ENCODE measurements at places on chromosomes 2 and 18.
A peak's percentile ranks its signal among the peaks of the same experiment; 100 is the strongest.

GRCh38 chr2:135685361-135685760, 56.3 kb upstream of the UBXN4 start:
- no peaks in the 10 kb centered on the region for H3K27me3 ChIP-seq
- peaks cover 42% of the 10 kb centered on the region for H3K36me3 ChIP-seq
- DNase-seq: no peak
- H3K4me3 ChIP-seq: no peak overlapping the region
- peaks cover 21% of the 10 kb centered on the region for H3K4me1 ChIP-seq
- H3K27ac ChIP-seq: no peak overlapping the region

DNA sequence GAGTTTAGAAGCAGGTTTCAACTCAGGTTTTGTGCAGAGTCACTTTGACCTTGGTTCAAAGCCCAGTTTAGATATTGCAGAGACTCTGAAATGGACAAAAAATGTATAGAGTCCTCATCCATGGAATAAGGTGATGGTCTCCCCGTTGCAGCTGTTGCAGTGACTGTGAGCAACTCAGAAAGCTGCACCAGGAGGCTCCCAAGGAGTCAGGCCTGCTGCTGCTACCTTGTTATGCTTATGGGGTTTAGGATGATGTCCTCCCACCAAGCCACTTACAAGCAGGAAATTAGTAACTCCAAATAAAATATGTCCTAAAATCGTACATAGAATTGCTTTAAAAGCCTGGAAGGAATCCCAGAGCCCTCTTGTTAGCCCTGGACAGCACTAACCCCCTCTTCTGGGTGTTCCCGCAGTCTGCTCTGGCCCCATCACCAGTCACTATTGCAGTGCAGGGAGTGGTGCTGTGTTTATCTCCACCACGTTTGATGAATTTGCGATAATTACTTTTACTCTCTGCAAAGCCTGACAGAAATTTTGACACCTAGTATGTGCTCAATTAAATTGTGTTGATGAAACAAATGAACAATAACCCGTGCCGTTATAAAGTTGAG, 189.0 kb downstream of the CNTNAP5 start:
- no peaks in the 10 kb centered on the region for H3K27me3 ChIP-seq
- H3K27ac ChIP-seq: no peak overlapping the region
- no peak for DNase-seq
- no peak overlapping the region for H3K4me3 ChIP-seq

- DNase-seq: no peak
- H3K27ac ChIP-seq: no peak overlapping the region
- H3K27me3 ChIP-seq: no peaks in the 10 kb centered on the region
- H3K4me1 ChIP-seq: peaks cover 4% of the 10 kb centered on the region
- no peak overlapping the region for H3K4me3 ChIP-seq
- H3K36me3 ChIP-seq: no peaks in the 10 kb centered on the region
Measured at GRCh38 chr2:96931966-96932365, 54.4 kb downstream of the FAM178B start.

GRCh38 chr18:63439334-63439733, 17.1 kb upstream of the VPS4B start:
- H3K36me3 ChIP-seq: no peaks in the 10 kb centered on the region
- H3K4me1 ChIP-seq: no peaks in the 10 kb centered on the region

DNA sequence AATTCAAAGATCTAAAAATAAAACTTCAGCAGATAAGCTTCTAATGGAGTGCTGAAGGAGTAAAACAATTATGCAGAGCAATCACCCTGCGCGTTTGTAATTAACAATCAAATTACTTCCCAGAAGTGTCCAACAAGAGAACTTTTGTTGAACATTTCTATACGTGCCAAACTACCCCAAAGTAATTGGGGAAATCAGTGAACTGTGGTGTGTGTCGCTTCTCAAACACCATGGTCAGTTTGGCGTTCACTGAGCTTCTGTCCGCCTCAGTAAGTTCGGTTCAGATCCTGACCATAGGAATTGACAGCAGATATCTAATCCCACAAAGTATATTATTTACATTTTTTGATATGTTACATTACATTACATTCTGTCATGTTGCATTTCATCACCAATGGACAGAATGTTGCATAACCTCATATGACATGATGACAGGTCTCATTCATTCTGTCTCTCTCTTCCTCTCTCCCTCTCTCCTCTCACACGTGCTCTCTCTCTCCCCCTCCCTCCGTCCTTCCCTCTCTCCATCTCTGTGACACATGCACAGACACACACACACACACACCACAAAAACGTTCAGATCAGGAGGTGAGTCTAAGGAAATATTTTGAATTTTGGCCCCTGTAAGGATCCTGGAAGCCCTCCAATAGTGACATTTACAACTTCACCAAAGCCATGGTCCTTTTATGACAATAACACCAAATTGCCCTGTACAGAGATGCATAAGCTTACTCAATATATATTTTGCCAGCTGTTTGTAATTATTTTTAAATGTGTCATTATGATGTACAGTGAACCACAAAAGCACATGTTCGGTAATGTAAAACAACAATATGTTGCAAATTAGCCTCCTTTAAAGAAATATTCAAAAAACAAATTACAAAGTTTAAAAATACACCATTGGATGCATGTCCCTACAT, 269.2 kb downstream of the FIGN start:
- no peak for DNase-seq
- no peaks in the 10 kb centered on the region for H3K27me3 ChIP-seq
- H3K27ac ChIP-seq: no peak overlapping the region
- H3K4me3 ChIP-seq: no peak overlapping the region
- no peaks in the 10 kb centered on the region for H3K4me1 ChIP-seq
- no peaks in the 10 kb centered on the region for H3K36me3 ChIP-seq

DNA sequence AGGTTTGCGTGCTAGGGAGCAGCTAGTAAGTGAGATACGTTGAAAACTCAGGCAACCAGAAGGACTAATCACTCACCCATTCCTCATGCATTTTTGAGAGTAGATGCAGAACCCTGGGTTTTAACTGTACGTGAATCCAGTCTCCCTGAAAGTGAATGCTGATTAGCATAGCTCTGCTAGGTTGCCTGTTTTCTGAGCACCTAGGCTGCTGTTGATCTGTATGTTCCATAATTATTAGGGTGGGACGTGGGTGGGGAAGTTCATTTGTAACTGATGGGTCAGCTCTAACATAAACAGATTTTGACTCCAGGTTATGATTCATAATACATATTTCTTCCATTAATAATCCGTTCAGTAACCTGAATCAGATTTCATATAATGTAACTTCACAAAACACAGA, 379.0 kb upstream of the FANCL start:
- DNase-seq: no peak
- H3K4me3 ChIP-seq: no peak overlapping the region
- no peaks in the 10 kb centered on the region for H3K4me1 ChIP-seq
- no peaks in the 10 kb centered on the region for H3K27me3 ChIP-seq
- no peaks in the 10 kb centered on the region for H3K36me3 ChIP-seq

- H3K4me3 ChIP-seq: no peak overlapping the region
- no peaks in the 10 kb centered on the region for H3K36me3 ChIP-seq
- DNase-seq: no peak
- H3K4me1 ChIP-seq: no peaks in the 10 kb centered on the region
- no peak overlapping the region for H3K27ac ChIP-seq
Measured at GRCh38 chr2:64852771-64853241, 136.4 kb upstream of the SLC1A4 start.

- H3K27ac ChIP-seq: peak overlapping the region; percentile 9
- no peak overlapping the region for H3K4me3 ChIP-seq
- no peaks in the 10 kb centered on the region for H3K27me3 ChIP-seq
Measured at GRCh38 chr2:95043300-95044093, 18.0 kb downstream of the MAL start.

DNA sequence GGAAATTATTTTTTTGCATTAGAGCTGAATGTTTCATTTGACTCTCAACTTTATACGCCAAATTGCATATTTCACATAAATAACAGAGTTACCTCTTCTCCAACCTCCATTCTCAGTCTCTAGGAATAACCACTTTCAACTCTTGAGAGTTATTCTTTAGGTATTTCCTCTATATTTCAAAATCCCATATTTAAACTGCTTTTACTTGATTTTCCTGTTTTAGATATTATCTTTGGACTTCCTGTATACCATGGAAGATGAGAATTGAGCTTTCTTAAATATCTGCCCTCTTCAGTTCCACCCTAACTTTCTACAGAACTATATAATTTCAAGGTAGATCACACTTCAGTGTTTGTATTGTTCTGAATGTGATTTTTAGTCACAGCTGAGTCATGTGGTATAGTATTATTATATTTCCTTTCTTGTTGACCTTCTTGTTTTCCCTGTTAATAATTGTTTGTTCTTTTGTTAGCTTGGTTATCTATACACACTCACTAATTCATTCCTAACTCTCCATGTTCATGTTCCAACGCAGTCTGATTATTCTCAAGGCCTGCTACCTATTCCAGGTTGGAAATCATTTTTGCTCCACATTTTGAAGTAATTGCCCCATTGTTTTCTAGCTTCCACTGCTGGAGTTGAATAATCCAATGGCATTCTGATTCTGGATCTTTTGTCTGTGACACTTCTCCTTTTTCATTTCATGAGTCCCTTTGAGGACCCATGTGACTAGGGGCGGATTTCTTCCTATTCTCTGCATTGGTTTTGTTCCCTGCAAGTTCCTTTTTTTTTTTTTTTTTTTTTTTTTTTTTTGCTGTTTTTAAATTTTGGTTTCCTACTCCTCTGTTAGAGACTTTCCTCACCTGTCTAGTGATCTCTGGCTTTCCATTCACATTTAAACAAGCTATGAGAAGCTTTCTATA, 156.8 kb upstream of the RBMS1 start:
- H3K36me3 ChIP-seq: no peaks in the 10 kb centered on the region
- H3K4me3 ChIP-seq: no peak overlapping the region

DNA sequence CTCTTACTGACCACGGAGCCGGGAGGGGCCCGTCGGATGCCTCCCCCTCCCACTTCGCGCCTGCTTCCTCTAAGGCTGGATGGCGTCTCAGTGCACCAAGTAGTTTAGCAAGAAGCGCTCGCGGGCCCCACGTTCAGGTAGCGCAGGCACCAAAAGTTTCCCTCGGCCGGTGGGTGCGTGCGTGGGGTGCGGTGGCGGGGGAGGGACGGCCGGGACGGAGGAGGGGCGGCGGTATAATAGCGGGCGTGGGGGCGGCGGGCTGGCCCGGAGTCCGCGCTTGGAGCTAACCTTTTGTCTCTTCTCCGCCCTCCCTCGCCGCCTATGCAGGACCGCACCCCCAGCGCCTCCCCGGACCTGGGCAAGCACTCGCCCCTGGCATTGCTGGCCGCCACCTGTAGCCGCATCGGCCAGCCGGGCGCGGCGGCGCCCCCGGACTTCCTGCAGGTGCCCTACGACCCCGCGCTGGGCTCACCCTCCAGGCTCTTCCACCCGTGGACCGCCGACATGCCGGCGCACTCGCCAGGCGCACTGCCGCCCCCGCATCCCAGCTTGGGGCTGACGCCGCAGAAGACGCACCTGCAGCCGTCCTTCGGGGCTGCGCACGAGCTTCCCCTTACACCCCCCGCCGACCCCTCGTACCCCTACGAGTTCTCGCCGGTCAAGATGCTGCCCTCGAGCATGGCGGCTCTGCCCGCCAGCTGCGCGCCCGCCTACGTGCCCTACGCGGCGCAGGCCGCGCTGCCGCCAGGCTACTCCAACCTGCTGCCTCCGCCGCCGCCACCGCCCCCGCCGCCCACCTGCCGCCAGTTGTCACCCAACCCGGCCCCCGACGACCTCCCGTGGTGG, 1.0 kb downstream of the SP5 start:
- H3K4me3 ChIP-seq: peak overlapping the region; percentile 61
- H3K27ac ChIP-seq: no peak overlapping the region
- no peaks in the 10 kb centered on the region for H3K36me3 ChIP-seq
- peak; percentile 19 for DNase-seq
- peaks cover 25% of the 10 kb centered on the region for H3K4me1 ChIP-seq

DNA sequence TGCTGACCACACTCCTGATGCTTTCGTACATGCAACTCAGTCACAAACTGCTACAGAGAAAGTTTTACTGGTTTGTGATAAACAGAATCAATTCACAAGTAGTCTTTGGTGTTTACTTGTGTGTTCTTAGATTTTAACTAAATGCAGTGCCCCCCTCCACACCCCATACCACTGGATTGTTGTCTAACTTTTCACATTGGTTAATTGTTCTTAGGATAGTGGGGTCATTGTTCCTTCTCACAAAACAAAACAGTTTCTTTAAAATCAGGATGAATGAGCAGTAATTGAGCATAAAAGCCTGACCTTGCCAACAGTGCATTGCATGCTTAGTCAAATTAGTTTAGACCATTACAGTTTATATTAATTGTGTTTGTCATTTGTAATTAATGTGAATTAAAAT, 14.1 kb upstream of the PNPT1 start:
- peaks cover 11% of the 10 kb centered on the region for H3K27me3 ChIP-seq
- H3K4me3 ChIP-seq: no peak overlapping the region
- no peak overlapping the region for H3K27ac ChIP-seq
- no peaks in the 10 kb centered on the region for H3K36me3 ChIP-seq
- H3K4me1 ChIP-seq: no peaks in the 10 kb centered on the region

- no peaks in the 10 kb centered on the region for H3K4me1 ChIP-seq
- H3K27ac ChIP-seq: no peak overlapping the region
- H3K27me3 ChIP-seq: no peaks in the 10 kb centered on the region
- no peak for DNase-seq
Measured at GRCh38 chr2:195445639-195446038, 211.4 kb upstream of the SLC39A10 start.

- H3K27me3 ChIP-seq: peaks cover 27% of the 10 kb centered on the region
- H3K36me3 ChIP-seq: no peaks in the 10 kb centered on the region
- H3K4me3 ChIP-seq: no peak overlapping the region
- H3K27ac ChIP-seq: no peak overlapping the region
Measured at GRCh38 chr2:188983427-188984064, 9.4 kb downstream of the COL3A1 start.
